Caudate nucleus (tissue), 63 donors: ENCODE measurements at places on chromosomes 2 and 18.

DNA sequence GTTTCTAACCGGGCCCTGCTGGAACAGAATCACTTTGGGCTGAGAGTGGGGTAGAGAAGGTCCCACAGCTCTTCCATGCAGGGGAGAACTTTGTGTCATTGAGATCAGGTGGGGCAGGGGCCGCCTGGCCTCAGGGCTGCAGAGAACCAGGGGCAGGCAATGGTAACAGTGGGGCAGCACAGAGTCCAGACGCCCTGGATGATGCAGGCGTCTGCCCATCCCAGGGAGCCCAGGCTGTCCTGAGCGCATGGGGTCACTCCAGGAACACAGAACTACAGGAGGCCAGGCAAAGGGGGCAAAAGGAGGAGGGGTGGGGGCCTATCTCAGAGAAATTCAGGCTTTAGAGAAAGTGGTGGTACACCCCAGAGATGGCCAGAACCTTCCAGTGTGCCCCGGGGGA is 121.3 kb downstream of the NDUFA10 start:
- DNase-seq = no peak

GRCh38 chr2:221571551-221572218 is 419 bp downstream of the EPHA4 start:
- no peak for DNase-seq

DNA sequence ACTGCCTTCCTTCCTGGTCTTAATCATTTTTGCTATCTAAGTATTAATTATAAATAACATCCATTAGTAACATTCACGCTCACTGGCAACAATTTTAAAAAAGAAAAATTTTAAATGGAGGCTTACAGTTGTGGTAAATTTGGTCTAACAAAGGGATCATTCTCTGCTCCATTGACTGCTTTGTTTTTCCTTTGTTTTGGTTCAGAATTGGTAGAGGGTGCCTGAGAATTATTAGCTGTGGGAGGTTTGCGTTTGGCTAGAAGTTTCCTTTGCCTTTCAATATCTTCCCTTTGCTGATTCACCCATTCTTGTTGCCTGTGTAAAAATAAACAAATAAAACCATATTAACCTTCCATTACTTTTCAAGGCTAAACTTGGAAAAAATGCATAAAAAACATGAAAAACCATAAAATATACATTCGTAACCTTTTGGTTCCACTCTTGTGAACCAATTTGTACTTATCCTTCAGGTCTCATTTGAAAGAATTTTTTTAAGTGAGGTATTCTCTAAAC is 114.6 kb downstream of the TLK1 start:
- no peak for DNase-seq

DNA sequence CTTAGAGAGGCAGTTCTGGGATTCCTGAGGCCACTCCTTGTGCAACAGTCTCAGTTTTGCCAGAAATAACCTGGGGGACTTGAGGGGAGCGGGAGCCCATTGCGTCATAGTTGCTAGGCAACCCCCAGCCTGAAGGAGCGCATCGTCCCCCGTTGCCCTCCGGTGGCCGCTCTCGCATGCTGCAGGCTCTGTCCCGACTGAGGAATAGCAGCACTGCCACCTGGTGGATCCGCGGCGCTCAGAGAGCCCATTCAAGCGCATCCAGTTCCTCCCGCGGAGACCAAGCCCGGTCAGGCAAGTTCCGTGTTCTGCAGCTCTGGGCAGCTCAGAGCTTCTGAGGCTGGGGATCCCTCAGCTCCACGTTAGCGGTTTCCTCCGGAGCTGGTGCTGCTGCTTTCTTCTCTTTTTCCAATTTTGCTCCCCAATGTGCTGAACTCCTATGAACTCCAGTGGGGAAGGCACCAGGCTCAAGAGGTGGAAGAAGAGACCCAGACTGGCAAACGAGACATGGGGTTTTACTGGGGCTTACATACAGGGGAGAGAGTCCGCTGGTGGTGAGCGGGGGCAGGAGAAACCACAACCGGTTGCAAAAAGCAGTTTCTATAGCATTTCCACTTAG is 15.1 kb downstream of the SLC4A3 start:
- DNase-seq = peak; percentile 82
